Activated CD4-positive, alpha-beta T cell treated with anti-CD3 and anti-CD28 coated beads, Interleukin-2, amount 50 U/mL, for 4 hours (primary cell): ENCODE measurements at places on chromosomes 2 and 18.

GRCh38 chr2:3643371-3644245, 14.4 kb upstream of the ALLC start:
- DNase-seq = no peak

GRCh38 chr2:101149241-101150192, 1.7 kb downstream of the TBC1D8 start:
- DNase-seq = no peak

GRCh38 chr2:75616406-75616805, 30.2 kb upstream of the MRPL19 start:
- no peak for DNase-seq

- DNase-seq = no peak
These were observed 116.2 kb downstream of the RAB3GAP1 start for GRCh38 chr2:135168204-135168856.

DNA sequence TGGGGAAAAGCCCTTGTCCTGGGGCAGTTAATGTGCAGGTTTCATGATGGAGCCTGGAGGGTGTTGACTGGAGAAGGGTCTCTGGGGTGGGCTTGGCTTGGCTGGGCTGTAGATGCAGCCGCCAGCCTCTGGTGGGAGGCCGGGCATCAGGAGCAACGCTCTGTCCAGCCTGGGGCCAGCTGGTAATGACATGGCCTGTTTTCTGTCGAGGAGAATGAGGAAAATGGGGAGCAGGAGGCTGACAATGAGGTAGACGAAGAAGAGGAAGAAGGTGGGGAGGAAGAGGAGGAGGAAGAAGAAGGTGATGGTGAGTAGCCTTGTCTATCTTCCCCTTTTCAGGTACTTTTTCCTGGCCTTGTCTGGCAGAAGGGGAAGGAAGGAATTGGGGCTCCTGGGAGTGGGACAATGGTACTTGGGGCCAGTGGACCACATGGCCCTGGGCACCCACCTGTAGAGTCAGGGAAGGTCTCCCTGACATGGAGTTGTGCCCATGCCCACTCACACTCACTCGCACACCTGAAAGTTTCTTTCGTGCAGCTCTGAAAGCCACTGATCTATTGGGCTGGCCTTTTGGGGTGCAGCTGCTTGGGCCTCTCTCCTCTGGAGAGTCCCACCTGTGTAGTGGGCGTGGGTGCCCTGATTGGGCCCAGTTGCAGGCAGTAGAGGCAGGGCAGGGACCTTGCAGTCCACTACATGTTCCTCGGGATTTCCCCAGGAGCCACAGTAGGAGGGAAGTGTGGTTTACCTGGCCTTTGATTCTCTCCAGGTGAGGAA, 3.5 kb downstream of the PTMA start:
- no peak for DNase-seq

DNA sequence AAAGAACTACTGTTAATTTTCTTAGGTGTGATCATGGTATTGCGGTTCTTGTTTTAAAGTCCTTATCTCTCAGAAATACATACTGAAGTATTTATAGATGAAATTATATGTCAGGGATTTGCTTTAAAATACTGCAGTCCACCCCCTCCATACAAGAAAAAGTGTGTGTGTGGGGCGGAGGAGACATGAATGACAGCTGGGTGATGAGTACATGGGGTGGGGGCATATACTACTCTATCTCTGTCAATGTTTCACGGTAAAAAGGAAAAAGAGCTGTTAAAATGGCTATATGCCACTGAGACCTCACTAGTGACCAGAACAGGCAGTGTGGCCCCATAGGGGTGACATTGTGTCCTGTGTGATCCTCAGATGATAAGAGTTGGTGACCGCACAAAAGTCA, 54.1 kb downstream of the SPRED2 start:
- no peak for DNase-seq

DNA sequence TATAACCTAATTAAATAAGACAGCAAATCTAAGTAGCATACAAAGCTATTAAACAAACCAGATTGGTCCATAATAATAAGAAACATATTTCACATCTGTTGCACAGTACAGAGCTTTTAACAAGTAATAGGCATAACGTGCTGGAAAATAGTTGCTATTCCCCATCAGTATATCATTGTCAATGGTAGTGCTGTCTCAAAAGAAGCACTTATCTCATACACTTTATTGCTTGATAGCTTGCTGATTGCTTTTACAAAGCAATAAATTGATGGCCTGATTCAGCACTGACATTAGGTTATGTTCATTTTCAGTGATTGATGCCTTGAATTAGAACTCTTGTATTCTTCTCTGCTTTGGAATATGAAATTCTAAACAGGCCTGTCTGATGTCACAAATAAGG, 641.7 kb downstream of the CBLN2 start:
- no peak for DNase-seq

DNA sequence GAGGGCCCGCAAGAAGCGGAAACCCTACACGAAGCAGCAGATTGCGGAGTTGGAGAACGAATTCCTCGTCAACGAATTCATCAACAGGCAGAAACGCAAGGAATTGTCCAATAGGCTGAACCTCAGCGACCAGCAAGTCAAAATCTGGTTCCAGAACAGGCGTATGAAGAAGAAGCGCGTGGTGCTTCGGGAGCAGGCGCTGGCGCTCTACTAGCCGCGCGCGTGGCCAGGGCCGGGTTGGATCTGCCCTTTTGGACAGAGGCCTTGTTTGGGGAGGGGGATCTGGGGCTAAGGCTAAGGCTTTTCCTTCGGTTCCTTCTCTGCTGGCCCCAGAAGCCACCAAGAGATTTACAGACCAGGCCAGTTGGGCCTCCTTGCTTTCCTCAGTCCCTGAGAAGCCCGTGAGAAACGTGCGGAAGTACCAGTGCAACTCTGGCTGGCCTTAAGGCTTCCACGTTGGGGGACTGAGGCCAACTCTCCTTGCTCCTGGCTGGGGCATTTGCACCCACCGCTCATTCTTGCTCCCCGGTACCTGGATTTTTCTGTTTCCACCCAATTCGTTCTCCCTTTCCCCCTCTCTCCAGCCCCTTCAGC, 1.0 kb downstream of the HOXD12 start:
- no peak for DNase-seq

GRCh38 chr2:9310377-9310776, 103.8 kb downstream of the ASAP2 start:
- no peak for DNase-seq

DNA sequence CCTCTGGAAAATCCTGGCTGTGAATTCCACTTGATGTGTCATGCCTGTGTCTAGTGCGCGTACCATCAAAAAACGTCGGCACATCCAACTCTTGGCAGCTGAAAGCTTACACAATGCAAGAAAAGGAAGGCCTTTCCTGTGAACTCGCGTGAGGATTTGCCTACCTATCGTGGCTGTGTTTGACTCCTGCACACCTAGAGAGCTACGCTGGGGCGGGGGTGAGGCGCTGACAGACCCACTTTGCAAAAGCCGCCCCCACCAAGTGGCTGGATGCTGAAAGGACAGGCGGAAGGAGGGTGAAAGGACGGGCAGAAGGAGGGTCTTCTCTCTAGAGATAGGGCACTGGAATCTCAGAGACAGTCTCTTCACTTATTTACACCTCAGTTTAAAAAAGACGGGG, 270.1 kb downstream of the EIPR1 start:
- no peak for DNase-seq

GRCh38 chr18:62521082-62521481, 1.7 kb upstream of the ZCCHC2 start:
- no peak for DNase-seq

GRCh38 chr2:86143307-86143706, 37.3 kb downstream of the PTCD3 start:
- DNase-seq = no peak

DNA sequence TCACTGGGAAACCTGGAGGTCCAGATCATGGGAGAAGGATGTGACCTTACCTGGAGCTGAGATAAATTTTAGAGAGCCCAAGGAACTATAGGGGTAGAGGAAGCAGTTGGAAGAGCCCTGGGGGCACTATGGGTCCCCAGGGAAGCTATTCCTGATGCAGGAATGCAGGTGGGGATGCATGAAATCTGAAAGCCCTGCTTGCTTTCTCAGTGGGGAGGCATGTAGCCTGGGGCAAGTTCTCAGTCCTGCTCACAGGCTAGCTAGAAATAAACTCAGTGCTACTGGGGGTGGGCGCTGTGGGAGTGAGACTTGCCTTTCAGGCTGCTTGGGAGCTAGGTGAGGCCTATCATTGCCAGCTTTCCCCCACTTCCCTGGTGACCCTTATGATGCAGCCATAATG, 499.7 kb downstream of the PTH2R start:
- no peak for DNase-seq

DNA sequence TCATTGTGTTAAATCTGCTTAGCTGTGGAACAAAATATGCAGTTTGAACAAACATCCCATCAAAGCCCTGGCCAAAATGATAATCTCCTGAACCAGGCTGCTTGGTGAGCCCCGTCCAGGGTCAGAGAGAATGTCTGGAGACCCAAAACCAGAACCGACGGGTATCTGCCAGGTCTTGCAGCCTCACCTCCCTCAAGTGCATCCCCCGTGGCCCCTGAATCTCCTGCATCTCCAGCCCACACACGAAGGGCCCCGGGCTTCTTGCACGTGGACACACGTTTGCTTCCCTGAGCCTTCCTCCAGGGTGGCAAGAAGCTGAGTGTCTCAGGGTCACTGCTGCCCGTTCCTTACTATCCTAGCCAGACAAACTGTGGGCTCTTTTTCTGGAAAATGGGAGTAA, 50.5 kb upstream of the PXDN start:
- no peak for DNase-seq

DNA sequence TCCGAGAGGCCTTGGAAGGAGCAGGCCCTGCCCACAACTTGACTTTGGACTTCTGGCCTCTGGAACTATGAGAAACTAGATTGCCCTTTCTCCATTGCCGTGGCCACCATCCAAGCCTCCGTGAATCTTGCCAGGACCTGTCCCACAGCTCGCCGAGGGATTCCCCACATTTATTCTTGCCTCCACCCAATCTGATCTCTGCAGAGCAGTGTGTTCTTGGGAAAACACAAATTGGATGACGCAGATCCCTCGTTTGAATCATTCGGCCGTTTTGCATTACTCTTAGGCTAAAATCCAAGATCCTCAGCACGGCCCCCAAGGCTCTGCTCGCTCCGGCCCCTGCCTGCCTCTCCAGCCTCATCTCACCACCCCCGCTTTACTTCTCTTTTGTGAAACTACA, 364.2 kb downstream of the ZNF516 start:
- DNase-seq = no peak
